Stimulated activated CD4-positive, alpha-beta T cell treated with anti-CD3 and anti-CD28 coated beads, Interleukin-2, amount 100 ng/mL, for 4 hours (primary cell): ENCODE measurements at places on chromosomes 2 and 18.

DNA sequence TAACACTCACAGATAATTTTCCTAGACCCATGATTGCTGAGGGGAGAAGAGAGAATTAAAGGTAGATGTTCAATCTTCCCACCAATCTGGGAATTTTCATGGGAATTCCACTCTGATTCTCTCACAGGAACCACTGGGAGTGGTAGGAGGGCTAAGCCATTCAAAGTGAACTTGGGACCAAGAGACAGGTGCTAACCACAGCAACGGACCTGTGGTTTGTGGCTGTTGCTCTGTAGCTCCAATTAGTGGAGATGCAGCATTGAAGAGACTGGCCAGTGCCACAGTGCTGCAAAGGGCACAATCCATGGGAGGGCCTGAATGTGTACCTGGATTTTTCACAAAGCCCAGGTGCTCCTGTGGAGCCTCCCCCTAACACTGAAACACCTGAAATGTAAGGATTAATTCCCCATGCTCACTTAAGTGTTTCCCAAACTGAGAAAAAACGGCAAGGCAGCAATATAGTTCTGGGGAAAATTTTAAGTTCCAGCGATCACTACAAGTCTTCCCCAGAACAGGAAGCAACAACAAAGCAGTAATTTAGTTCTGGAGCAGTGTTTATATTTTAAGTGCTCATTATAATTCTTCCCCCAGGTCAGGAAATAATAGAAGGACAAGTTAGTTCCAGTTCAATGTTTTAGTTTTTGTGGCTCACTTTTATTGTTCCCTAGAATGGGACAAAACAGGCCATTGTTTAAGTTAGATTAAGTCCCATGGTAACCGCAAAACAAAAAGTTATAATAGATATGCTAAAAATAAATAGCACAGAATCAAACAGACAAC, 1045.8 kb downstream of the CNTNAP5 start:
- DNase-seq = no peak

- DNase-seq = no peak
These were observed 75.8 kb downstream of the KIDINS220 start for GRCh38 chr2:8761529-8762164.

DNA sequence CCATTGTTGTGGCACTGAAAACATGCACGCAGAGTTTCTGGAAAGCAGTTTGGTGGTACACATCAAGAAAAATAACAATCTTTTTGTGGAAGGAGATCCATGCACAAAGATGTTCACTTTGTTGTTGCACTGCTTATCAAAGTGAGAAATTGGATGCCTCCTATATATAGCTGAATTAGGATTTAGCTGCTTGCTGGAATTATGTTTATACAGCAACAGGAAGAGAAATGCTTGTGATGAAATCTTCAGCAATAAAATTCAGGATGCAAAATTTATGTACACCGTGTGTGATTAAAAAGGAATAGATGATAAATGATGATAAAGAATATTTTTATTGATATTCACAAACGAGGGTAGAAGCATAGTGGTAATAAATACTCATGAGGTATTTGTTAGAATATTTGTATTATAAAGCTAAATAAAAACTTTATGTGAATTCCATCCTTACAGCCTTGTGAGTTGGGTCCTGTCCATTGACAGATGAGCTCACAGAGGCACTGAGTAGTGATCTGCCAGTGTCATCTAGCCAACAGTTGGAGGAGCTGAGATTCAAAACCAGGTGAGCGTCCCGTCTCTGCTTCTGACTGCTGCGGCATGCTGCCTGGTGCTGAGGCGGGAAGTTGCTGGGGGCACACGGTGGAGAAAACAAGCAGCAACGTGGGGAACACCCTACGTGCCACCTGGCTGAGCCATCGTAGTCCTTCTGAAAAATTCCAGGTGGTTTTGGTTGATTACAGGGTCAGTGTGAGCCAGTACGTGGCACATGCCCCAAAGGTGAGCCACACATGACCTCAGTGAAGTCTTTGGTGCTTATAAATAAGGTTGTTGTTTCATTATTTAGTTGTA, 80.2 kb downstream of the ASAP2 start:
- no peak for DNase-seq

DNA sequence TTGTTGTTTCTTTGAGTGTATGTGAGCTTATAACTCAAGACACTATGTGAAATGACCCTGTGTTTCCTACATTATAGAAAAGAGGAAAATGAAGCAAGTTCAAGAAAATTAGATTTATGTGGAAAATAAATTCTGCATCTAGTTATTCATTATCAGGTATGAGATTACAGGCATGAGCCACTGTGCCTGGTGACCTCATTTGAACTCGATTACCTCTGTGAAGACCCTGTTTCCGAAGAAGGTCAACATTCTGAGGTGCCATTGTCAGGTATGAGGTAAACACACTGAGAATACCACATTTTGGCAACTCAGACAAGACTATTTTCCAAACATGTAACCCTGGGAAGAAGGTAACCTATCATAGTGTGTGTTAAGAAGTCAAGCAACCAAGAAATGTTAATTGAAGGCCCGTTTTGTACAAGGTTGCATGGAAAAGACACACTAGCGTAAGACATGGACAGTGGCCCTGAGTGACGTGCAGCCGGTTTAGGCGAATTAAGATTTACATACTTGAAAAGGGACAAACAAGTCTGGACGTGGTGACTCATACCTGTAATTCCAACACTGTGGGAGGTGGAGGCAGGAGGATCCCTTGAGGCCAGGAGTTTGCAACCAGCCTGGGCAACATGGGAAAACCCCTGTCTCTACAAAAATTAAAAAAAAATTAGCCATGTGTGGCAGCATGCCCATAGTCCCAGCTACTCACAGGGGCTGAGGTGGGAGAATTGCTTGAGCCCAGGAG, 186.6 kb downstream of the NEDD4L start:
- no peak for DNase-seq

GRCh38 chr18:9429662-9429993, 45.7 kb upstream of the RALBP1 start:
- DNase-seq = no peak

DNA sequence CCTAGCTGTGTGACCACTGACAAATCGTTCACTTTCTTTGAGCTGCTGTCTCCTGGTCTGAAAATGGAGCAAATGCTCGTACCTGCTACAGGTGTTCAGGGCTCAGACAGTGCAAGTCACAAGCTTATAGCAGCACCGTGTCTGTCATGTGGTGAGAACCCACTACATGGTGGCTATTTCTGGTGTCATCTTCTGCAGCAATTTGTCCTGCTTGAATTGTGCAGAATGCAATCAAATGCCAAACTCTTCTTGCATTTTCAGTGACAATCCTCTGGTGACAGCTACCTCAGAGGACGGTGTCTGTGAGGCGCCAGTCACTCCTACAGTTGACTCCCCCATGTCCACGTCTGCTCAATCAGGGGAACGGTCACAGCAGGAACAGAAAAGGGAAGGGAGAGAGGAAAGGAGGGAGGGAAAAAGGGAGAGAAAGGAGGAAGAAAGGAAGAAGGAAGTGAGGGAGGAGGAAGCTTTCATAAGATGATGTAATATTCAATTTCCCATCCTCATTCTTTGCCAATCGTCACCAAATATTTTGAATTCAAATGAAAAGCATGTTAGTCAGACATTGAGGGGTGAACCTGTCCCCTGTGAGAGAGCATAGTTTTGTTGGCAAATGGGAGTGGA, 122.2 kb downstream of the BCL2 start:
- no peak for DNase-seq
